ENCODE measurements at places on chromosomes 11 and 22.

DNA sequence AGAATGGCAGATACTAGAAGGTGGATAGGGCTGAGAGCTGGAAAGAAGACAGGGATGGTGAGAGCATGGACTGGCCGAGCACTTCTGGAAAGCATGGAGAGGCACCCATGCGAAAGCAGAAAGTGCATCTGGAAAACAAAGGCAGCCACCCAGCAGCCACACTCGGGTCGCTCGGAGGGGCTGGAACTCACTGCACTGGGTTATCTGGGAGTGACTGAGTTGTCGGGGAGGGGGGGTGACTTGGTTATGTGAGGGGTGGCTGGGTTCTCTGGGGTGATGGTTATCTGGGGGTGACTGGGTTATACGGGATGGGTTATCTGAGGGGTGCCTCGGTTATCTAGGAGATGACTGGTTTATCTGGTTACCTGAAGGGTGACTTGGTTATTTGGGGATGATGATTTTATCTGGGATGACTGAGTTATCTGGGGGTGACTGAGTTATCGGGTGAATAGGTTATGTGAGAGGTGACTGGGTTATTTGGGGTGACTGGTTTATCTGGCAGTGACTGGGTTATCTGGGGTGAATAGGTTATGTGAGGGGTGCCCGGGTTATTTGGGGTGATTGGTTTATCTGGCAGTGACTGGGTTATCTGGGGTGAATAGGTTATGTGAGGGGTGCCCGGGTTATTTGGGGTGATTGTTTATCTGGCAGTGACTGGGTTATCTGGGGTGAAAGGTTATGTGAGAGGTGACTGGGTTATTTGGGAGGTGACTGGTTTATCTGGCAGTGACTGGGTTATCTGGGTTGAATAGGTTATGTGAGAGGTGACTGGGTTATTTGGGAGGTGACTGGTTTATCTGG lies 2.6 kb upstream of the PANX2 start:
- no peak for DNase-seq

GRCh38 chr11:44094260-44094868 lies 1.1 kb upstream of the EXT2 start:
- DNase-seq = peak; percentile 79

- peak; percentile 38 for DNase-seq
Observed at GRCh38 chr22:49232319-49233067, 595.2 kb downstream of the BRD1 start.

GRCh38 chr11:20127671-20128527 lies 32.4 kb downstream of the DBX1 start:
- DNase-seq = peak; percentile 90

DNA sequence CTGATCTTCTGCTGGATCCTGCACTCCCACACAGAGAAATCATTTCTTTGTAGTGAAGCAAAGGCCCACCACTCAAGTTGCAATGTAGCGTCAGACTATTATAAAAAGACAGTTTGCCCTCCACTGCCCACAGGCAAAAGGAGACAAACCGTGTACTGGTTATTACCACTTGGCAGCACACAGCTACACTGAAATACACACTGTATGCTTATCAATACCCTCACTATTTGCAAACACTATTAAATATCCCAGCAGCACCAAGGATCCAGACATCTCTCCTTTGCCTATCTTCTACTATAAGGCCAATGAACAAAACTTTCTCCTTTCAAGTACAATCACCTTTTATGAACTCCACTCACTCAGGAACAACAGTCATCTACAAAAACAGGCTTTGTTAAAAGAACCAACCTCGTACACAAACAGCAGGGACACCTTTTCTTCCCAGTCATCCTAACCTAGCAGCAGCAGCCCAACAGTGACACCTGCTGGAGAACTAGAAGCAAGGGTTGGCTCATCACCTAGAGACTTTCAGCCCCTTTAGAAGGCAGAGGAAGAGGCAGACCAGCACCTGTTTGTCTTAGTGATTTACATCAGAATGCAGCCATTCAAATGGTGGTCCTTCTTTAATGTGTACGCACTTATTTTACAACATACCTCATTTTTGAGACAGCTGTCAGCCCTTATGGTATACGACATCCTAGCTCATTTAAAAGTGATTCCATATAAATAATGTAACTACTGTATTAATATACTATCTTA lies 56.1 kb downstream of the AMBRA1 start:
- DNase-seq = peak; percentile 74

DNA sequence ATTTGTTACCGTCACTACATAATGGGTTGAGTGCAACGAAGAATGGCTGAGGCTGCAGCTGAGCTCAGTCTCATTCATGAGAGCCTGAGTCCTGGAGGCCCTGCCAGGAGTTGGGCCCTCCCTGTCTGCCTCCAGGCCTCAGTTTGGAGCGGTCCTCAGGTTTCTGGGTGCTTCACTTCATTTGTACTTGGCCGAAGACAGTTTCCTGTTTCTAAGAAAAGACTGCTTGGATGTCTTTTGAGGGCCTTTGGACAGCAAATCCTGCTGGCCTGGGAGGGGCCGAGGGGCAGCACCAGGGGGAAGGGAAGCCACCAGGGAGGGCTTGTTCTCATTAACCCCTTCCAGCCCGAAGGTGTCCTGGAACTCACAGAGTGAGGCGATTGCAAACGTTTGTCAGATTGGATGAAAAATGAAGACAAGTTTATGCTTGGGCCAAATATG lies 163.1 kb downstream of the ETS1 start:
- no peak for DNase-seq

- DNase-seq = no peak
Observed at GRCh38 chr11:34298871-34299270, 58.9 kb downstream of the ABTB2 start.

DNA sequence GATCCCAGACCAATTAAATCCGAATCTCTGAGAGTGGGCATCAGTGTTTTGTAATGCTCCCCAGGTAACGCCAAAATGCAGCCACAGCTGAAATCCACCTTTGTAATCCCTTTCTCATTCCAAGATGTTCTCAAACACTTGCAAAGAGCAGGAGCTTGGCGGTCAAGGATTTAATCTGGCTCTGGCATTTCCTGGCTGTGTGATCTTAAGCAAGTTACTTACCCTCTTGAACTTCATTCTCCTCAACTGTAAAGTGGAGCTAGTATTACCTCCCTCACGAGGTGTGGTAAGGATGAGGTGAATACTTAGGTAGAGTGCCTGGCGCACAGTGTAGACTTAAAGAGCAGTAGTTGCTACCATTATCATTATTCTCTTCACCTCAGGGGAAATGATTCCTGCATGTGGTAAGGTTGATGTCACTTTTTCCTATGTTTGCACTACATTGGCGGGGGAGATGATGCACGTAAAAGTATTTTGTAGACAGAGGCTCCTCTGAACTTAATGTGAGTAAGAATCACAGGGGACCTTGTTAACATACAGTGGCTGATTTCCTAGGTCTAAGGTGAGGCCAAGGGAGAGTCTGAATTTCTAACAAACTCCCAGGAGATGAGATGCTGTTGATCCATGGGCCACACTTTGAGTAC lies 210.4 kb upstream of the PITPNB start:
- no peak for DNase-seq

DNA sequence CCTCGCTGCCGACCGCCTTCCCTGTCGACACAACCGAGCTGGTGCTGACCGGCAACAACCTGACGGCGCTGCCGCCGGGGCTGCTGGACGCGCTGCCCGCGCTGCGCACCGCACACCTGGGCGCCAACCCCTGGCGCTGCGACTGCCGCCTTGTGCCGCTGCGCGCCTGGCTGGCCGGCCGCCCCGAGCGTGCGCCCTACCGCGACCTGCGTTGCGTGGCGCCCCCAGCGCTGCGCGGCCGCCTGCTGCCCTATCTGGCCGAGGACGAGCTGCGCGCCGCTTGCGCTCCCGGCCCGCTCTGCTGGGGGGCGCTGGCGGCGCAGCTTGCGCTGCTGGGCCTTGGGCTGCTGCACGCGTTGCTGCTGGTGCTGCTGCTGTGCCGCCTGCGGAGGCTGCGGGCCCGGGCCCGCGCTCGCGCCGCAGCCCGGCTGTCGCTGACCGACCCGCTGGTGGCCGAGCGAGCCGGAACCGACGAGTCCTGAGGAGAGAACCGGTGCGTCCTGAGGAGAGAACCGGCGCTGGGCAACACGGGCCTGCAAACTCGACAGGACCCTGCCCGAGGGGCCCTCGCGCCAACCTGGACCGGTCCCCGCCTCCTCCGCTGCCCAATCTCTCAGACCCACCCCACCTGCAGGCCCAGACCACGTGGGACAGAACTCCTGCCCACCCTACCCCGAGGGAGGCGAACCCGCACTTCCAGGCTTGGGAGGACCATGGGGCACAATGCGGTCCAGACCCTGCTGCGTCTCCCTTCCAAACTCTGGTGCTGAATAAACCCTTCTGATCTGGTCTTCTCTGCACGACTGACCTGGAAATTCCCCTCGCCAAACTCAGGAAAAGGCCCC lies 866 bp downstream of the GP1BB start:
- peak; percentile 83 for DNase-seq

- DNase-seq = no peak
Observed at GRCh38 chr11:77109236-77110019, 6.8 kb downstream of the OMP start.

GRCh38 chr11:132605825-132606570 lies 926.3 kb downstream of the OPCML start:
- DNase-seq = no peak

DNA sequence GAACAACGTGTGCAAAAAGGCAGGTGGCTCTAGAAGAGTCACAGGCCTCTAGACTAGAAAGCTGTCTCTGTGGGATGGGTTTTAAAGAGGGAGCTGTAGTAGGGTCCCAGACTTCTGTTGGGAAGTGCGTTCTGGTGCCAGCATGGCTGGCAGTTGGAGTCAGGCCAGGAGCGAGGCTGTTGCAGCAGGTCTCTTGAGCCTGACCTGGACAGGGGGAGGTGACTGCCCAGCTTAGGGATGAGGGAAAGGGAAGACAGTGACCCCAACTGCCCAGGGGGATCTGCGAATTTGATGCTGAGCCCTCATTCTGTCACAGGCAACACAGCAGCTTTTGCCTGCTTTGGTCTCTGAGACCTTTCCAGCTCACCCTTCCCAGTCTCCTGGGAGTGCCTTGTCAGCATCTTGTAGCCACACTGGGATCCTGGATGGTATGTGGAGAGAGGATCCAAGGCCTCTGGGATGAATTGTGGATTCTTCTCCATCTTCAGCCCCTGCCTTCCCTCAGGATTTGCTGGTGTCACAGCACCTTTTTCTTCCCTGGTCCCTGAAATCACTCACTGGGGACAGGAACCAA lies 3.4 kb downstream of the TSKU start:
- DNase-seq = no peak

GRCh38 chr11:118082880-118083552 lies 3.7 kb downstream of the SMIM35 start:
- no peak for DNase-seq

- DNase-seq = no peak
Observed at GRCh38 chr11:6357222-6357621, 33.1 kb upstream of the SMPD1 start.

- DNase-seq = no peak
Observed at GRCh38 chr11:56700914-56701485, 2.1 kb downstream of the OR9G1 start.

DNA sequence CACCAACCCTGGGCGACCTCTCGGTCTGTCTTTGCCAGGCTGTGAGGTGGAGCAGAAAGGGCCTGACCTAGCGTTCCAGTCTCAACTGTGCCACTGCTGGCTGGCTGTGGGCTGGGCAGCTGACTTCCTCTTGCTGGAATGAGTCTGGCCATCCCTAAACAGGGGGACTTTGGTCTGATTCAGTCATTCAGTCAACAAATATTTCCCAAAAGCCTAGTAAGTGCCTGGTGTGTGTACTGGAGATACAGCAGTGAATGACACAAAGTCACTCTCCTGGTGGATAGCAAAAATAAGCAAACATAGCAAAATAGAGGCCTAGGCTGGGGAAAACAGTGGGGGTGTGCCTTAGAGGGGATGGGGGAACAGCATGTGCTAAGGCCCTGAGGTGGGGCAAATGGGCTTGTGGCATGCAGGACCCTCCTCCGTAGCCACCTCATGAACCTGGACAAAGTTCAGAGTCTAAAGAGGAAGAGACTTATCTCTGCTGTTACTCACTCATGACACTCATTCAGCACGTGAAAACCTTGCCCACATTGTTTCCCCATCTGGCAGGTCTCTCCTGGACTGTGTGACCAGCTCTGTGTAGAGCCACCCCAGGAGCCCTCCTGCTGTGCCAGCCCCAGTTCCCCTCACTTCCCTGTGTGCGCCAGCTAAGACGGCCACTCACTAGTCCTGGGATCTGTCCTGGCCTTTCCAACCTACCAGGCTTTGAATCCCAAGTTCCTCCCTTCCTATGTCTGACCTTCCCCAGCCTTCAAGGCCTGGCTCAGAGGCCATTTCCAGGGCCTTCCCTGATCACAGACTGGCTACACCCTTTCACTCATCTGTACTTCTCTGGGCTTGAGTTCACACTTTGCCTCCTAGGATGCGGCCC lies 4.7 kb downstream of the GUCD1 start:
- DNase-seq = no peak

- no peak for DNase-seq
Observed at GRCh38 chr22:40385036-40385782, 14.8 kb downstream of the SGSM3 start.

- no peak for DNase-seq
Observed at GRCh38 chr11:95608093-95608492, 181.5 kb downstream of the FAM76B start.

DNA sequence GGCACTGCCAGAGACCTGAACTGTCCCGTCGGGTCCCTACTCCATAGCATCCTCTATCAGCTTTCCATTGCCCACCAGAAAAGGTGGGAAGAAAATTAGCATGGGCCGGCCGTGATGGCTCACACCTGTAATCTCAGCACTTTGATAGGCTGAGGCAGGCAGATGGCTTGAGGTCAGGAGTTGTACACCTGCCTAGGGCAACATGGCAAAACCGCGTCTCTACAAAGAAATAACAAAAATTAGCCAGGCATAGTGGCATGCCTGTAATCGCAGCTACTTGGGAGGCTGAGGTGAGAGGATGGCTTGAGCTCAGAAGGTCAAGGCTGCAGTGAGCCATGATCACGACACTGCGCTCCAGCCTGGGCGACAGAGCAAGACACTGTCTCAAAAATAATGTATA lies 3.5 kb downstream of the SLC25A18 start:
- no peak for DNase-seq

- peak; percentile 88 for DNase-seq
Observed at GRCh38 chr11:2886191-2886894, 768 bp upstream of the CDKN1C start.

GRCh38 chr11:41003339-41004282 lies 455.8 kb downstream of the LRRC4C start:
- no peak for DNase-seq

GRCh38 chr11:124863137-124863825 lies 2.0 kb upstream of the ROBO3 start:
- DNase-seq = peak; percentile 89

Data from ecto neural progenitor cell (in vitro differentiated cells).